IMR-90 (cell line): ENCODE measurements at places on chromosomes 5 and 9. TPM values are rescaled to one million over a fixed set of nuclear protein-coding genes. Genes with fewer than 3 reads are reported as not detected.

Gene BAAT
- total RNA-seq, result under 0.01 TPM in 1 of 2 replicates, not detected in the other

Gene OR1Q1
- total RNA-seq, result not detected in 2 replicates

Gene LHX6
- total RNA-seq, result under 0.01 TPM in 2 replicates

Gene GADD45G
- not detected in 2 replicates for total RNA-seq

Gene CNTLN
- total RNA-seq, result 5.9 and 10.6 TPM in 2 replicates

Gene EPB41L4A
- under 0.01 TPM in 2 replicates for total RNA-seq
